ENCODE measurements at places on chromosomes 2 and 18. TPM values are rescaled to one million over a fixed set of nuclear protein-coding genes. Genes with fewer than 3 reads are reported as not detected.

Gene KCNJ3
- total RNA-seq, result not detected

Gene HSPD1
- 307 TPM for total RNA-seq

Gene SFTPB
- not detected for total RNA-seq

Gene ERFE
- 0.34 TPM for total RNA-seq

Gene UBXN4
- 89.3 TPM for total RNA-seq

- DNase-seq, result no peak
Measured at GRCh38 chr2:189580241-189580651, 340 bp downstream of the SLC40A1 start.

DNA sequence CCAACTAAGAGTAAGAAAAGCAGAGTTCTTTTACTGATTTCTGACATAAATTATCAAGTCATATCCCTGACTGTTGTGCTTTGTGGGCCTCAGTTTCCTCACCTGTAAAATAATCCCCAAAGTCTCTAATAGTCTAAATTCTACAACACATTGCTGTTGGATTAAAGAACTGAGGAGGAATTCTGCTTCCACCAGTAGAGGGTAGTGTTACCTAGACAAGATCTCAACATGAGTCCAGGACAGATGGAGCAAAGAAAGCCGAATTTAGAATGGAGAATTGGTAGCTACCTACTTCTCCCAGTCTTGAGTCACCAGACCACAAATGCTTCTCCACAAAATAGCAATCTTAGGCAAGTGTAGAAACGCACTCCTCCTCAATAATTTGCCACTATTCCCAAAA is 462.5 kb upstream of the FSHR start:
- no peak for DNase-seq

GRCh38 chr2:71685941-71686611 is 232.7 kb downstream of the DYSF start:
- DNase-seq, result no peak

DNA sequence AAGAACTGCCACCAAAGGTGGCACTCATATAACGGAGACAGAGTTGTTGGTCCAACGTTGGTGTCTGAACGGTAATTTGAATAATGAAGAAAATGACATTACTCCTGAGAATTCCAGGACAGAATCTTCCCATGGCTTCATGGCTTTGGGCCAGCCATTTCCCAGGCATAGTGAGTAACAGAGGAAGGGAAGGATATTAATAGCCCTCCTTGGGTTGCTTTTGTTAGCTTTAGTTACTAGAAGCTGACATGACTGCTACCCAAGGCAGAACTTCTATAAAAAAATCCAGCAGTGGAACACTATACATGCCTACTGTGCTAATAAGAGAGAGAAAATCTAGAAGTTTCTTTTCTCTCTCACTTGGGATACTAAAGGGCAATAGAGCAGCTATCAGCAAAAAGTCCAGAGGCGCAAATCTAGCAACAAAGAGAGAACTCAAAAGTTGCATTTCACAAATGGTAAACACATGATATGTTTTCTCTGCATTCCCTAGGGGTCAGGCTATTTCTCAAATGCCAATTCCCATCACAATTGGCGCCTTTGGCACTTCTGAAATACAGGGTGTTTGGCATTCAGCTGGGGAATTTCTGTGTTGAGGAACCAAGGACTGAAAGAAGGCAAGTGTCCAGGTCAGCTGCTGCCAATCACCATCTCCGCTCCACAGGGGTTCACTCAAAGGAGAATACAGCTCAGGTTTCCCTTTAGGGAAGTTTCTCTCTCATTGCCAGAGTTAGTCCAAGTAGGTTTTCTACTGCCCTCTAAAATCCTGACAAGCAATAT is 160.8 kb upstream of the KYNU start:
- peak; percentile 57 for DNase-seq

DNA sequence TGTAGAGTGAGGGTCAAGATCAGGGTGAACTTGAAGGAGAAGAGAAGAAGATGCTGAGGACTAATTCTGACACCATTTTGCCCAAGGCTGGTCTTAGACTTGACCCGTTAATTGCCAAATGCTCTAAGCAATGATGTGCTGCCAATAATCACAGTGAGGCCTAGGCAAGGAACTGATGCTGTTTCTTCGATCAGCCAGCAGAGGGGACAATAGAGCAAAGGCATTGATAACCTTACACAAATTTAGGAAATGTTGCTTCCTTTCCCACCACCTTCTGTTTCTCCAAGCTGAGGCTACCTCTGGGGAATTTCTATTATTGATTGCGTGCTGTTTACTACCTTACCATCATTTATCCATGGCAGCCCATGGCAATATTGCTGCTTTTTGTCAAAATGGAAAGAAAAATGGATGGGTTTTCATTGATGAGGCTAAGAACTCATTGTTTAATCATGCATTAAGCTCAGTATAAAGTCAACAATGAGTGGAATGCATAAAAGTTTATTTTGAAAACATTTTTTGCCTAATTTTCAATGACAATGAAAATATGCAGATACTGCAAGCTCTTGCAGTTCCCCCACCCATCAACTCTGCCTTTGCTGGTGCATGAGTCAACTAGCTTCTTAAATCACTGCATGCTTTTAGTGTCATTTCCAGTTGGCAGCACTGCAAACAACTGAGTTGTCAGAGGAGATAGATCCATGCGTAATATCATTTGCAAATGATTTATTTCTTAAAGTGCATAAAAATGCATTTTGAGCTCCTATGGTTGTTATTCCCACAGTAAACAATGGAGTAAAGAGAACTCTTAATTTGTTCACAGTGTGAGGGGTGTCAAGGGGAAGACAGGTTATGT is 116.4 kb upstream of the NYAP2 start:
- DNase-seq, result peak; percentile 28

DNA sequence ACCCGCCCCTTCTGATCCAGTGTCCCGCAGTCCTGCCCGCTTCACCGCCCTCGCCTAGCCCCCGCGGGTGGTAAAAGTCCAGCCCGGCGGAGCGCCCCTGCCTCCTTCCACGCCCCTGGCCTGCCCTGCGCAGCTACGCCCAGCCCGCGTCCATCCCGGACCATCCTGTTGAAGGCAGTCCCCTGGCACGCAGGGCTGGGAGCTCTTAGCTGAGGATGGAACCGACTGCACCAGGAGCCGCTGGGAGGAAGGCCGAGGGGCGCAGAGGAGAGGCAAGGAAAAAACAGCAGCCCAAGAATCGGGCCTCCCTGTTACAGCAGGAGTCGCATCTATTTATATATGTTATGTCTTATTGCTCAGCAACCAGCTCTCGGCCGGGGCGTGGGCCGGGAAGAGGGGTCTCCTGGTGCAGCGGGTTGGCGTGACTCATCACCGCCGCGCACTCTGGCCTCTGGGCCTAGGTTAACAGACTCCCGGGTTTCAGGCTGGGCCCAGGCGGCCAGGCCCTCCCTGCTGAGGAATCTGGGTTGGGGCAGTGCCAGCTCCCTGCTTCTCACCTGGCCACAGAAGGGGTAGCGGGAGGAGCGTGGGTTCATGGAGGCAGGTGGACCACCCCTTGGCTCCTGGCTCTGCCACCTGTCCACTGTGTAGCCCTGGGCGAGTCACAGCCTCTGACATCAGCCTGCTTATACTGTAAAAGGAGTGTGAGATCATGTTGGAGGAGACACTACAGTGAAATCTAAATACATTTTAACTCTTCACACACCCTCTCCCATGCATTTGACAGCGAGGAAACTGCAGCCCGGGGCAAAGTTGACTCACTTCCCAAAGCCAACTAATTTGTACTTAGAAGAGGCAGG is 13.4 kb upstream of the MAP3K2 start:
- no peak for DNase-seq

DNA sequence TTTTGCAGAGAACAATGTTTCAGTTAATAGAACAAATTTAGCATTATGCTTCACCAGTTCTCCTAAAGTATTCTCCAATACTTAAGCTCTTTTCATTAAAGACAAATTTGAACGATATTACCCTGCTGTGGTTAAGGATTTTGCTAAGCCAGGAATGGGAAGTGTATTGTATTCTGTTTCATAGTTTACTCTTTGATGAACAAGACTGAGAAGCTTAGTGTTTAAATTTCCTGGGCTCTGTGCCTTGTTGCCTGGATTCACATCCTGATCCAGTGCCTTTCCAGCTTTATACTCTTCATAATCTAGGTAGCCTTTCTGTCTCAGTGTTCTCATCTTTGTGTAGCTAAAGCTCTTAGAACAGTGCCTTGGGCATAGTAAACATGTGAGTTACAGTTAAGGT is 58.6 kb upstream of the GLS start:
- DNase-seq, result no peak
